Cortex of kidney (tissue), 1 donor: ENCODE measurements at places on chromosomes 2 and 18.

- no peak for DNase-seq
Measured at GRCh38 chr2:153536115-153536514, 57.6 kb upstream of the RPRM start.

GRCh38 chr2:216956820-216957493, 97.1 kb upstream of the TNP1 start:
- no peak for DNase-seq

DNA sequence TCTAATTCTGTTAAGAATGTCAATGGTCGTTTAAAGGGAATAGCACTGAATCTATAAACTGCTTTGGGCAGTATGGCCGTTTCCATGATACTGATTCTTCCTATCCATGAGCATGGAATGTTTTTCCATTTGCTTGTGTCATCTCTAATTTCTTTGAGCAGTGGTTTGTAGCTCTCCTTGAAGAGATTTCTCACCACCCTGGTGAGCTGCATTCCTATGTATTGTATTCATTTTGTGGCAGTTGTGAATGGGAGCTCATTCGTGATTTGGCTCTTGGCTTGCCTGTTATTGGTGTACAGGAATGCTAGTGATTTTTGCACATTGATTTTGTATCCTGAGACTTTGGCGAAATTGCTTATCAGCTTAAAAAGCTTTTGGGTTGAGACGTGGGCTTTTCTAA, 38.3 kb upstream of the WDR75 start:
- DNase-seq: no peak

DNA sequence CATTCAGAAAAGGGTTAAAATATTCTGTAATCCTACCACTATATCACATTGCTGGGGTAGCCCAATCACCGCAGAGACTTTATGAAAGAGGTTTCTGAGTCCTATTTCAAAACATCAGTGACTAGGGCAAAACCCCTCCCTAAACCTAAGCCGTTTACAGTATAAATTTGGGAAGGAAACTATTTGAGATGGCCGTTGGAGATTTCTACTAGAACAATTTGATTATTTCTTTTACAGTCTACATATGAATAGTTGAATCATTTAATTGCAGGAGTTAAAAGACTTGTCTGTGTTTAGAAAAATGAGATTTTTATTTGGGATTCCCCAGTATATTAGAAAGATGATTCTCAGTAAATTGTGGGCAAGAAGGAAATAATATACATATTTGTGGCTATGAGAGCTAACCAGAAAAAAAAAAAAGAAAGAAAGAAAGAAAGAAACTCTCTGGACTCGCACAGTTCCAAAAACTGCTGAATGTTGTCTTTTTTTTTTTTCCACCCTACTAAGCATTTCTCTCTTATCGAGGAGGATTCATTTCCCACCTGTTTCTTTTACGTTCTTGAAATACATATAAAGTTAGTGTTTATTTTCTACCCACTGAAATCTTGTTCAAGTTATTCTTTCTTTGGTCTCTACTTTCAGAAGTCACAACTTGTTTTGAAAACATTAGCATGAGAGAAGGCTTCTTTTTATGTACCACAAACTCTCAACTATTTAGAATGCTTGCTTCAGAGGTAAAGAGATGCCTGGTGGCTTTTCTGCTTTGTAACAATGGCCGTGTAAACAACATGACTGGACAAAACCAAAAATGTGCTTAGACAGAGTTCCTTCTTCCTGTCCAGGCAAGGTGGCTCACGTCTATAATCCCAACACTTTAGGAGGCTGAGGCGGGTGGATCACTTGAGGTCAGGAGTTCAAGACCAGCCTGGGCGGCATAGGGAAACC, 65.9 kb downstream of the BCL2 start:
- DNase-seq: no peak

- DNase-seq: no peak
Measured at GRCh38 chr2:102155703-102156515, 13.4 kb downstream of the IL1R1 start.

- DNase-seq: no peak
Measured at GRCh38 chr18:46416706-46417638, 240.0 kb downstream of the LOXHD1 start.

- DNase-seq: no peak
Measured at GRCh38 chr2:6864923-6865345, 773 bp downstream of the CMPK2 start.

GRCh38 chr2:182866461-182867406, at the start of gene FRZB:
Gene FRZB, minus strand, starts transcription at chr2:182866637. Its CDS starts 85 bp downstream, at chr2:182866552.
- DNase-seq: no peak

DNA sequence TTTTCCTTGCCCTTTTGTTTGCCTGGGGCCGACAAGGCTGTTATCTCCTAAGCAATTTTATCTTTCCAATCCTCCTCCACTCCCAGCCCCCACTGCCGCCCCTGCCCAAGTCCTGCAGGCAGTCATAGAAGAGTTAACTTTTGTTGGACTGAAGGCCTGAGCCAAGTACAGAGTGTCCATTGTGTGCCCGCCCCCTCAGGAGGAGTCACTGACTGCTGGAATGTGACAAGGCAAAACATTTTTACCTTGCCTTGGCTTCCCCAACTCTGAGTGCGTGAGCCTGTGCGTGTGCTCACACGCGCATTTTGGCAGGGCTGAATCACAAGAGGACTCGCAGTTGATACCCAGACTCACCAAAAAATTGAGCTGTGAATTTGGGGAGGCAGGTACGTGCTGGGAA, 16.2 kb downstream of the SETBP1 start:
- DNase-seq: no peak

DNA sequence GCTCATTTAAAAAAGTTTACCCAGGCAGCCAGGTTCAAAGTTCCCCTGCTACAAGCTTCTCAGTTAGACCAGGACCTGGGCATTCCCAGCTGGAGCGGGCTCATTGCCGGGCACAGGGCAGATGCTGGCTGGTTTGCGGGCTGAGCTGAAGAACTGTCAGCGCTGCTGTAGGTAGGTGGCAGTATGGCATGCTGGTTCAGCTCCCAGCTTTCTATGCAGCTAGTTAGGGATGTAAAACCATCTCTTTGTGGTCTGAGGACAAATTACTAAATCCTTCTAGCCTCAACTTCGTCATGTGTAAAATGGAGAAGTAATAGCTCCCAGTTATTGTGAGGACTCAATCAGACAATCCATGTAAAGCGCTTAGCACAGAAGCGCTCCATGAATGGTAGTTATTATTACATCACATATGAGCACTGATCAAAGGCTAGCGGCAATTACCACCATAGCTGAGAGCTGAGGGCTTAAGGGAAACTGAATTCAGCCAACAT, 2.4 kb upstream of the LDLRAD4 start:
- DNase-seq: no peak

- DNase-seq: no peak
Measured at GRCh38 chr2:25491966-25492532, 150.3 kb upstream of the DNMT3A start.

- no peak for DNase-seq
Measured at GRCh38 chr2:121682396-121683298, 33.4 kb upstream of the CLASP1 start.

GRCh38 chr2:171316755-171317337, 116.9 kb downstream of the METTL8 start:
- DNase-seq: no peak

GRCh38 chr18:50125456-50125855, 69.5 kb downstream of the MYO5B start:
- no peak for DNase-seq

DNA sequence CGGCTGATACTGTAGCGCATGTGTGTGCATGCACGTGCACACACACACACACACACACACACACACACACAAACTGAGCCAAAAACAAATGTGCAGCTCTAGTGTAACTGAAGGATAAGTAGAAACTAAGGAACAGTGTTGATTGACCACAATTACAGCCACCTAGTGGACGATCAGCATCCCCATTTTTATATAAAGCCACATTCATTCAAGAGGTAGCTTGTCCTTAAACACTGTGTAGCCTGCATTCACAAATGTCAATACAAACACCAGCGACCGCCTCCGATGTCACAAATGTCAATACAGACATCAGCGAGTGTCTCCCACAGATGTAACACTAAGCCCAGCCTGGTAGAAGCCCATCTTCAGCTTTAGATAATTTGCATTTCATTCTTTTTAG, 167.4 kb downstream of the PTGR3 start:
- no peak for DNase-seq

DNA sequence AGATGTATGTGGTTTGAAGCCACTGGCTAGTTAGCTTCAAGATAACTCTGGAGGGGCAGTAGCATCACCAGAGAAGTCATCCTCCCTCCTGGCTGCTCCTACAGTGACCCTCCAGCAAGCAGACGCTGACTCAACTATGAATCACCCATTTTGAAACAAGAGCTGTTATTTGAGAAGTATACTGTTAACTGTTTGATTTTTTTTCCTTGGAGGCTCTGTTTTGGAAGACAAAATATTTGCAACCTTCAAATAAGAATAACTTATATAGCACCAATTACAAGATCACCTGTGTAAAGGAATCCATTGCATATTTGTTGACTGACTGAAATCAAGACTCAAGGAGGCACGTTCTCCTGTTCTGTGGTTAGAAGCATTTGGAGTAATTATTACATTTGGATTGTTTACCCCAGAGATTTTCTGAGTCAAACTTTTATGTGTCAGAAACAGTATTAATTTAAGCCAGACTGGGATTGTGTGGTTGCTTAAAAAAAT, 313.8 kb downstream of the MTX2 start:
- DNase-seq: no peak

DNA sequence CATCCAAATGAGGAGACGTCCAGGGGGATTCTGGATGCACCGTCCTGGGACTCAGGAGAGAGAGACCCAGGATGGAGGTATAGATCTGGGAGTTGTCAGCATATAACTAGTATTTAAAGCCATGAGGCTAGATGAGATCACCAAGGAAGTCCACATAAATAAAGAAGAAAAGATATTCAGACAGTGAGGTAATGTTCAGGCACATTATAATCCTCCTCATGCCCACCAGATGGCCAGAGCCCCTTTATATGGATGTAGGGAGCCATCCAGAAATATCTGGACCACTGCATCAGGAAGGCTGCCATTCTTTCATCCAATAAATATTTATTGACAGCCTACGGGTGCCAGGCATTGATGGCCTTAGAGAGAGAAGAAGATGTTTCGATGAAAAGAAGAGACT, 21.2 kb upstream of the NCKAP5 start:
- DNase-seq: no peak

GRCh38 chr2:17588031-17588430, 47.5 kb downstream of the VSNL1 start:
- DNase-seq: no peak

DNA sequence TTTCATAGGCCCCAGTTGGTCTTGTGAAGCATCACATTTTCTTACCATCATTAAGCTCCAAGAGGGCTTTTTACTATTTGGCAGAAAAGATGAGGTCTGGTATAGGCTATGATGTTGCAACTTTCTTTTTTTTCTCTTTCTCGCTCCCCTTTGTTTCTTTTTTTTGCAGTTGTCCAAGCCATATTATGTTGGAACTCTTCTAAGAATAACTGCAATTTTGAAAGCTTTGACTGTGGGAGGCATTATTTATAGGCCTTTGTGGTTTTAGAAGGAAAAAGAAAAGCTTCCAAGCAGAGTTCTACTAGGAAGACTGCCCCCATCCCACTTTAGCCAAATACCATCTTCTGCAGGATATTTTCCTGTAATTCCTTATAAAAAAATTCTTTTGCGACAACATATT, 571.6 kb downstream of the ARHGAP15 start:
- DNase-seq: no peak

DNA sequence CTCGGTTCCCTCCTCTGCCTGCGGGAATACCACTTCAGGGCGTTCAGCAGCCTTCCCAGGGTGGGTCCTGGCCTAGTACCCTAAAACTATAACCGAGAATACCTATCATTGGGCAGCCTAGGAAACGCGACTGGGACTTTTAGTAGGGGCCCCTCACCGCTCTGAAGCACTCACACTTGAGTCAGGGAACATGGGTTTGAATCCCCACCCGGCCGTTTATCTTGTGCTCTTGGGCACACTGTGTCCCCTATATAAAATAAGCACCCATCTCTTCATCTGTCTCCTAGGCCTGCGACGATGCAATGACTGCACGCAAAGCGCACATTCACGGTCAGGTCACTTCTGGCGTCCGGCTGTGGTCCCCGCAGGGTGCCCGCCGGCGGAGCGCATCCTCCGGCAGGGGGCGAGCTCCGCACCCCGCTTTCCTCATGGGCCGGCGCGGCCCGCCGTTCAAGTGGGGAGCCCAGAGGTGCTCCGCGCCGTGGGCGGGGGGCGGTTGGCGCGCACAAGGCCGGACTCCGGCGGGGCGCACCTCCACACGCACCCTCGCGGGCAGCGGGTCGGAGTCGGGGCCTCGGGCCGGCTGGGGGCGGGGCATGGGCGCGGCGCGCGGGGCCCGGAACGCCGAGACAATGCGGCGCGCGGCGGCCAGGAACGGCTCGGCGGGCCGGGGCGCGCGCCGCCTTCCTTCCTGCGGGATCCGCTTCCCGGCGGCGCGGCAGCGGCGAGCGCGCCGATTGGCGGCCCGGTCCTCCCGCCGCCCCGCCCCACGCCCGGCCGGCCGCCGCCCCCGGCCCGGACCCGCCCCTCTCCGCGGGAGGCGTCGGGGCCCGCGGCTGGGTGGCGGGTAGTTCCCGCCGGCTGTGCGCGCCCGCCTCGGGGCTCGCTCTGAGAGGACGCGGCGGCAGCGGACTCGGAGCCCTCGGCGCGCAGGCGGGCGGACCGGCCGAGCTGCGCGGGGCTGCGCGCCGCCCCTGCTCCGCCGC, at the start of gene ASAP2:
Gene ASAP2, plus strand, starts transcription at position 850 of the 986 bp plus-strand sequence. CDS start 293 bp downstream, outside the sequence.
- DNase-seq: no peak

DNA sequence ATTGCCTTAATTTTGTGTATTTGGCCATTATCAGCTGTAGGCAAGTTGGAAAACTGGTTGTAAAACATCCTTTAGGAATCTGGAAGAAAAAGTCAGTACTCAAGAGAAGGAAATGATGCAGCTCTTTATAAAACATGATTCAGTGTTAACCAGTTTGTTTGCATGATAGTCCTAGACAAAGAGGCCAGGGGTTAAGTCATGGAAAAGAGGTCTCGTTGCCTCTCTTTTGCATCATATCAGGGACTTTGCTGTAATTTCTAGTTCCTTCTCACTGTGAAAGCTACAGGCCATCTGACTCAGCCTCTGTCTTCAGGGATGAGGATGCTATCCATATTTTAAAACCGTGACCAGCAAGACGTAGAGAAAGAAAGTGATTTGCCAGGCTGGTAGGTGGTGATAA, 38.0 kb downstream of the NPAS2 start:
- DNase-seq: no peak

- no peak for DNase-seq
Measured at GRCh38 chr2:88006912-88007439, 9.4 kb downstream of the RNU2-63P start.

DNA sequence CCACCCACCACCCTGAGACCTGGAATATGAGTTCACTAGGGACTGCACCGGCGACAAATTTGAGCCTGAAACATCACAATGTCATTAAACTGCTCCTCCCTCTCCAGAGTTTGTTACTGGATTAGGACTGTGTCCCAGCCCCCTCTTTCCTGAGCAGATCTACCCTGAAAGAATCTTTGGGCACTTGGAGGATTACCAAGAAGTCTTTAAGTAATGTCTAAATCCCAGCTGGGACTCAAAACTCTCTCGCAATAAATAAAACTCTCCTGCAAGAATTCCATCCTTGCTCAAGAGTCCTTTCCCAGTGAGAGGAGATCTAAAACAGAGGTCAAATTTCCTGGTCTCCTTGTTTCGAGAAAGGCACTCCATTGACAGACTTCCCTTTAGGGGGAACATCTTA, 20.9 kb downstream of the GKN2 start:
- DNase-seq: no peak

- DNase-seq: no peak
Measured at GRCh38 chr2:109335631-109336176, 206.7 kb downstream of the SH3RF3 start.

- DNase-seq: no peak
Measured at GRCh38 chr2:3513026-3513810, 6.1 kb downstream of the ADI1 start.
